Stimulated activated CD8-positive, alpha-beta memory T cell treated with anti-CD3 and anti-CD28 coated beads, Interleukin-2, amount 100 ng/mL, for 1 hour (primary cell): ENCODE measurements at places on chromosomes 7 and 10.

DNA sequence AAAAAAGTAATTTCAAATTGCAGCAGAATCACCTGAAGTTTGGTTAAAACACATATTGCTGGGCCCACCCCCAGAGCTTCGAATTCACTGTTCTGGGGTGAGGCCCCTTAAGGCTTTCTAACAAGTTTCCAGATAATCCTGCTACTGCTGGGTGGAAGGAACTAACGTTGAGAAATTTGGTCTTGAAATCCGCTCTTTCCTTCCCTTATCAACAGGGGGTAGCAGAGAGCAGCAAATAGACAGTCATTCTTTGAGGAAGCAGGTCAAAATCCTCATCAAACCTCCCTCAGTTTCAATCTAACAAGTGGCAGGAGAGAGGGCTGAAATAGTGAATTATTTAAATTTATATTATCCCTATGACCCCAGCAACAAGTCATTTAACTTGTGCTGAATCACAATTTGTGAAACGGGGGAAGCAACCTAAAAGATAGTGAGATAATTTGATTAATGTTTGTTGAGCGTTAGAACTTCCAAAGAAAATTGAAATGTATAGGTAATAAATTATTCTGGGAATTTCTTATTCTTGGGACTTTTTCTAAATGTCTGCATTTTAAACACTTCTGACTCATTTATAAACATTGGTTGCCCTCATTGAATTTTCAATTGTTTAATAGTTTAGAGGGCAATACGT lies 21.7 kb upstream of the MALSU1 start:
- DNase-seq: no peak

- DNase-seq: no peak
These were observed 29.1 kb downstream of the EPC1 start for GRCh38 chr10:32317795-32318357.

GRCh38 chr10:130729876-130730275 lies 581.6 kb downstream of the TCERG1L start:
- DNase-seq: no peak

- no peak for DNase-seq
These were observed 17.0 kb upstream of the INSIG1 start for GRCh38 chr7:155280446-155281397.

DNA sequence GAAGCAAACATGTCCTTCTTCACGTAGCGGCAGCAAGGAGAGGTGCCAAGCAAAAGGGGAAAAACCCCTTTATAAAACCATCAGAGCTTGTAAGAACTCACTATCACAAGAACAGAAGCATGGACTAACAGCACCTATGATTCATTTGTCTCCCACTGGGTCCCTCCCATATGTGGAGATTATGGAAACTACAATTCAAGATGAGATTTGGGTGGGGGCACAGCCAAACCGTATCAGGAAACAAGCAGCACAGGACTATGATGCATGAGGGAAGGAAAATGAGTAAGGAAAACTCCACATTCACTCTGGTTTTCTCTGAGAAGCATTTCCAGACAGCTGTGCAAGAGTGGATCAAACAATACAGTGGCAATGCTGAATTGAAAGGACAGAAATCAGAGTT lies 81.6 kb downstream of the RSU1 start:
- no peak for DNase-seq

DNA sequence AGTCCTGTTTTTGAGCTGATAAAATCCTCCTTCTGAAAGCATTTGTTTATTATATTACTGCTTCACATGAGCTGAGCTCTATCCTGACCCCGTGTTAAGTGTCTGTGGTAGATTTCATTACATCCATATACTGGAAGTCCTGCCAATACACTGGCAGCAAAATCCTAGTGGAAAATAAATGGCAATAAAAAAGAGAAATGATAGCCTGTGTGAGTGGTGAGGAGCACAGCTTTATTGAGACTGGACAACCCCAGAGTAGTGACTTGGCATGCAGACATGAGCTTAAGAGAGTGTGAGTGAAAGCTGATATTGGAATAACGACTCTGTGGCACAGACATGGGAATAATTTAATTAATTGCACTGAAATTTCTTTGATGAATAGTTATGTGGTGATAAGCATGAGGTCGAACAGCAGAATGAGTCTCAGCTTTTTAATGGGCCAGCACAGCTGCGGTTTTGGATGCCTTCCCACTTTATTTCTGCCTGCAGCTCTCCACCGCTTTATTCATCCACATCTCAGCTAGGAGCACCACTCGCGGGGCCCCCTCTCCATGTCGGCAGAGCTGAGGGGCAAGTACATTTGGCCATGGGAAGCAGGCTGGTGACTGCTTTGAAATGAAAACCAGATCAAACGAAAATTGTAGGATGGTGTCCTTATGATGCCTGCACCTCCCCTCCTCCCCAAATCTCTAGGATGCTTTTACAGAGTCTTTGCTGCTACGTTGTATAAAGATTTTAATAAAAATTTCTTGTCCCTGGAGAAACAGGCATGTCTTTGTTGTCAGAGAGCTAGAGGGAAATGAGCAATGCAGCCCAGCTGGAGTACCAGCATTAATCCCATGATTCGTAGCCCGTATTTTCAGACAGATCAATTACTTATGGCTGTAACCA lies 494.3 kb downstream of the AUTS2 start:
- DNase-seq: no peak

DNA sequence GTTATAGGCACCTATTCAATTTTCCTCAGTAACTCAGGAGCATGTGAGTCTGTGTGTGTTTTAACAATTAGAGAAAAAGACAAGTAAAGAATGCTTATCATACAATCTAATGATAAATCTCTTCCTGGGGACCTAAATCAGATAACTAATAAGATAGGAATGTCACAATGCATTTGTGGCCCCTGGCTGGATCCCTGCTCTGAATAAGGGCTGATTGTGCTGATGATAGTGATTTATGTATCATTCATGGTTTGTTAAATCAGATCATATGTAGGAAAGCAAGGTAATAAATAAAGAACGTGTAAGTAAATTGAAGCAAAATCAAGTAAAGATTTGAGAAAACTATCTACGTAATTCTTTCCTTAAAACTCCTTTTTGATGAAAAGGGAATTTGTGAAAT lies 145.9 kb downstream of the C7orf25 start:
- DNase-seq: no peak
